ENCODE measurements at places on chromosomes 12 and 14.
A peak's percentile ranks its signal among the peaks of the same experiment; 100 is the strongest.

DNA sequence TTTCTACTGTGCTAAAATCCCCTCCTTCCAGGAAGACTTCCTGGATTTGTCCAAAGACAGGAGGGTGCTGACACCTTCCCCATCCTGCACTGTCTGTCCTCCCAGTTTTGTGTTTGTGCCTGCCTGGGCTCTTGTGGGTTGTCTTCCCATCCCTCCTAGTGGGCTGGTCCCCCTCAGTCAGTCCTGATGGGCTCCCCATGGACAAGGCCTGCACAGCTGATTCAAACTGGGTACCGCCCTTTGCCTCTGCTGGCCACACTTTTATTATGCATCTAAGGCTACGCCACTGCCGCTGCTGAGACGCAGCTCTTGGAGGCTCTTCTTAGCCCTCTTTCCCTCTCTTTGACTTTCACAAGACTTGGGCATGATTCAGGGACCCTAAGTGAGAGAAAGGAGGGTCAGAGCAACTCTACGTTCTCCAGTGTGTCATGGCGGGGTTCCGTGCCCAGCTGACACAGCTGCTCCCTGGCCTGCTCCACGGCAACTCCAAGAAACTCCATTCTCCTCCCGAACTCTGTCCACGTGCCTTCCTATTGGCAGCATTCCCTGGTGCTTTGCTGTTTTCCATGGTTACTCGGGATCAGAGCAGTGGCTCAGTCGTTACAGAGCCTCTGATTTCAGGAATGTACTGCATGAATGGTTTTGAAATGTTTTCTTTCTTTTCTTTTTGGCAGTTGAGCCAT lies 3.8 kb upstream of the KRT85 start:
- DNase-seq, result peak; percentile 30

- no peak for DNase-seq
Observed at GRCh38 chr14:73386342-73386741, 72.0 kb downstream of the NUMB start.

DNA sequence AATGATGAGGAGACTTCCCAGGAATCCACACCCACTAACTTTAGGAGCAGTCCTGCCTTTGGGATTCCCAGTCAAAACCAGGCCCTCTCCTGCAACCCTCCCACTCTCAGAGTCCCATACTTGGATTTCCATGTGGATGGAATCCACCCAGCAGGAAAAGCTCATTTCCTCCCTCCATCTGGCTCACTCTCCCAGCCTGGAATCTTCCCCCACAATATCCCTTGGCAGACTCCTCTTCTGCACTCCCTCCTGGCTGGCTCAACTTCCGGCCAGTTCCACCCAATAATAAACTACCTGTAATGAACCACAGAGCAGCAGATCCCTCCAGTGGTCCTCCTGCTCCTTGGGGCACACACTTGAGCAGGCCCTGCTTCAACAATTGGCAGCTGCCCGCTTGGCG lies 102.8 kb upstream of the EGLN3 start:
- DNase-seq, result no peak

GRCh38 chr14:93011141-93011529 lies 88.2 kb downstream of the CHGA start:
- no peak for DNase-seq

- DNase-seq, result no peak
Observed at GRCh38 chr14:37147310-37147880, 25.0 kb downstream of the SLC25A21 start.

GRCh38 chr12:608921-609320 lies 54.3 kb downstream of the NINJ2 start:
- no peak for DNase-seq

GRCh38 chr14:68822926-68823325 lies 30.1 kb upstream of the ZFP36L1 start:
- peak; percentile 2 for DNase-seq

GRCh38 chr14:97851428-97851995 lies 1054.3 kb downstream of the VRK1 start:
- DNase-seq, result no peak

- DNase-seq, result no peak
Observed at GRCh38 chr14:97706819-97707218, 909.6 kb downstream of the VRK1 start.

DNA sequence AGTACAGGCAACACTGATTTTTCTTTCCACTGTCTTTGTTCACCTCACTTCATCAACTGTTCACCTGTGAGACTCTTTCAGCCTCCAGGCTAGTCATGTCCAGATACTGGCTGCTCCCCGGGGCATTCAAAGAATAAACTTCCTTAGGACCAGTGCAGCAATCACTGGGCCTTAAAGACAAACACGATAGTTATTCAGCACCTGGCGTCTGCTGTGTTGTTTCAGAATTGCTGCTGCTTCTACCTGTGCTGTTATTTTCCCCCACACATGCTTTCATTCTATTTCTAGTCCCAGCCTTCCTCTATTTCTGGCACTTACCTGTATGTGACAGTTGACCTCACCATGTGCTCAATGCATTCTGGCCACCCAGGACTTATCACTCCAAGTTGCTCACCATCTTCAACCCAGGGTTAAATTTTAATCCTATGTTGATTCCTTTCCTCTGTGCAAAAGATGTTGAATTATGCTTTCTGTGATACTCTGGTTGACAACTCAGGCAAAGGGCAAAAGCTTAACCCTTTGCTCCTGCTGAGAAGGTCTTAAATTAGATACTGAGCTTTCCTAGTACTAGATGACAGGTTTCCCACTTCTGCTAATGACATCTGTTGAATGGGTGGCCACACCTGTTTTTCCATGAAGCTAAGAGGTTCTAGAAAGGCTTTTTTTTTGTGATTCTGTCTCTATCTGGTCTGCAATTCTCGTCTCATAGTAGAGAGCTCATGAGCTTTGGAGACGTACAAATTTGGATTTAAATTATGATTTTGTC lies 41.4 kb downstream of the PTPRQ start:
- DNase-seq, result peak; percentile 7

DNA sequence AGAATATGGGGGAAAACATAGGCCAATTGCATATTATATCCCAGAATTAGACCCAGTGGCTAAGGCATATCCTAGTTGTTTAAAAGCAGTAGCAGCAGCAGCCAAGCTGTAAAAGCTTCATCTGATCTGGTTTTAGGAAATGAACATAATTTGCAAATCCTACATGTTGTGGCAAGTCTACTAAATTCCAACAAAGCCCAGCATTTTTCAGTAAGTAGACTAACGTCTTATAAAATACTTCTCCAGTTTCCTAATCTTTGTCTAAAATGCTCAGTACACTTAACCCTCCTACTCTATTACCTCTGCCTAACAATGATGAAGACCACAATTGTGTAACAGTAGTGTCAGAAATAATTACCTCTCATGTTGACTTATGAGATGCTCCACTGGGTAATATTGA lies 70.9 kb upstream of the RERGL start:
- no peak for DNase-seq

DNA sequence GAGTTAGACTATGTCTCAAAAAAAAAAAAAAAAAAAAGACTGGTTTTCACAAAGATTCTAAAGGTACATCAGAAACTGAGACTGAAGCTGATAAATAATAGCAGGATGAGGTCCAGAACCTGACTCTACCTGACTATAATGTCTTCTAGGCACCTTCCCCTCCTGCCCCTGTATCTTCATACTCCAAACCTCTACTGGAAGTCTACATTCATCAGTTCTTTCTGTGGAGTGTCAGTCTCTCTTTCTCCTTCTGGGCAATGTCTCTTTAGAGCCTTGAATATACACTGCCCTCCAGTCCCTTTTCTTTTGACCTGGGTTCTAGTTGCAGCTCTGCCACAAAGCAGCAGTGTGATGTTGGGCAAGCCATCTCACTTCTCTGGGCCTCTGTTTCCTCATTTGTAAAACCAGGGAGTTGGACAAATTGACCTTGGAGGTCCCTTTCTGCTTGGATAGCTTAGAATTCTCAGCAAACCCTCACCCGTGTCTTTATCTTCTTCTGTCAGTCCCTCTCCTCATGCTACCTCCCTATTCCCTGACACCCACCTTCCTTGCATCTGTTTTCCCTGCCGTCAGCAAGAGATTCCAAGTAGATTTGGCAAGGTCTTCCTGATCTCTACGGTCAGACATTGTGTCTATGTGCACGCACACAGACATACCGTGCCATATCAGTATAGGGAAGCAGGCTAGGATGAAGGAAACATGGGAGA lies 4.3 kb downstream of the NFE2 start:
- DNase-seq, result no peak

- no peak for DNase-seq
Observed at GRCh38 chr12:31915446-31915845, 43.8 kb upstream of the RESF1 start.

GRCh38 chr14:23665302-23666016 lies 29.3 kb downstream of the DHRS2 start:
- DNase-seq, result no peak

GRCh38 chr14:75150150-75150549 lies 23.3 kb upstream of the NEK9 start:
- no peak for DNase-seq

GRCh38 chr12:124551268-124552144 lies 15.9 kb downstream of the NCOR2 start:
- peak; percentile 62 for DNase-seq

GRCh38 chr12:128318946-128319345 lies 52.0 kb downstream of the TMEM132C start:
- DNase-seq, result no peak

DNA sequence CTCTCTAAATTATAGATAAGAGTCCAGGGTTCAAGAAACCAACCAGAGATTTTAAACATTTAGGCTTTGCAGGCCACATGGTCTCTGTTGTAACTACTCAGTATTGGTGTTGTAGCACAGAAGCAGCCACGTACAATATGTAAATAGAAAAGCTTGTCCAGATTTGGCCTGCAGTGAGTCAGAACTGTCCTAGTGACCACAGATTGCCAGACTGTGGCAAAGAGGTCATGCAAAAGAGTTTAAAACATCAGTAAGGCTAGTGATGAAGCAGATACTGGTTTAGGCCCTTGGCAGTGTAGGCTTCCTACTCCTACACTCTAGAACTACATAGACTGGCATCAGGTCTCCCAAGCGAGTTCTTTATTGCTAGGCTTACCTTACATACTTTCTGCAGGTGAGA lies 117.6 kb upstream of the GARIN6 start:
- DNase-seq, result no peak

- DNase-seq, result no peak
Observed at GRCh38 chr12:131085125-131085815, 131.6 kb downstream of the ADGRD1 start.

GRCh38 chr14:92759679-92760523 lies 11.5 kb upstream of the LGMN start:
- no peak for DNase-seq

DNA sequence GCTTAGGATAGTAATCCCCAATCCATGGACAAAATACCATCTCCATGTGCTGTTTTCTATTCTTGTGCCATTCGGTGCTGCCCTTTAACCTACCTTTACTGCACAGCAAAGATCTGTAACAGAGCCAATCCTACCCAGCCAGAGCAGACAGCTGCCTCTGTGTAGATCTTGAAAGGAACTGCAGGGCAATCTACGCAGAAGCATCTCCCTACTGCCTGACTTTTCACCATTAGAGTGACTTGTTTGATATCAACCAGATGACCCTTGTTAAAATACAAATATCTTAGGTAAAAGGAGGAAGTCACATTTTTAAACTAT lies 33.9 kb upstream of the PPM1A start:
- no peak for DNase-seq

GRCh38 chr14:85415015-85415712 lies 114.8 kb upstream of the FLRT2 start:
- peak; percentile 65 for DNase-seq

DNA sequence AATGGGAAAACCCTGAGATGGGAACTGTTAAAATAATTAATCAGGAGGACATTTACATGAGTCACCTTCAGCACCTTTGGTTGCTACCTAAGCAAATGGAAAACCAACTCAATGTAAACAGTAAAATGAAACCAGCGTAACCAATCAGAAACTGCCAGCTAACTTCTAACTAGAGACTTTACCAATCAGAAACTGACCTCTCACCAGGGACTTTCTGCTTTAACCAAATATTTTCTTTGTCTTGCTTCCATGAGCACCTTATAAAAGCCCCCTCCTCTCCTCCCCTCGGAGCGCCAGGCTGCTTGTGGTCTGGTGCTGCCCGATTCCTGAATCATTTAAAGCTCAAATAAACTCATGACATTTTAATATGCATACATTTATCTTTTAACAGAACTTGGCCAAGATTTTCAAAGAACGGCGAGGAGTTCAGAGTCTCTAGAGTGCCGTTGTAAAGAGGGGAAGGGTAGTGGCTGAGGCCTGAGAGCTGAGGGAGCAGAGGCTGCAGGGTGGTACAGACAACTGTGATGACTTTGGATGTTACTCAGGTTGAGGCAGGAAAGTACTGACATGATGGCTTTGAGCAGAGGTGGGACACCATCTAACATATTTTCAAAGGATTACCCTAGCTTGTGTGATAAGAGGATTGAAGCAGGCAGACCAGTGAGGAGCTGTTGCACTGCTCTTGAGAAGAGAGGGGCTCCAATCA lies 183.6 kb downstream of the CRADD start:
- DNase-seq, result no peak

DNA sequence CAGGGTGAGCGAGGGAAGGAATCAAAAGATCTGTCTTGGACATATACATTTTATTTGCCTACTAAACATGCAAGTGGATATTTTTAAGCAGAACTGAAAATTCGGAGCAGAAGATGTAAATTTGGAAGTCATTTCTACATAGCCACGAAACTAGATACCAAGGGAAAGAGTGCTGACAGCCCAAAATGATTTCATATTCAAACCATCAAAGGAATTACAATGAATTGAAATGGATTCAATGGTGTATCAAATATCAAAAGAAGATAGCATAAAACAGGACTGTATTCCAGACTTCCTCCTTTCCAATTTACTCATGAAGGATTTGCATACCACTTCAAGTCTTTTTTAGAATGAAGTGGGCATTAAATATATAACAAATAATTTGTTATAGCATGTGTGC lies 313.5 kb upstream of the KITLG start:
- DNase-seq, result no peak

DNA sequence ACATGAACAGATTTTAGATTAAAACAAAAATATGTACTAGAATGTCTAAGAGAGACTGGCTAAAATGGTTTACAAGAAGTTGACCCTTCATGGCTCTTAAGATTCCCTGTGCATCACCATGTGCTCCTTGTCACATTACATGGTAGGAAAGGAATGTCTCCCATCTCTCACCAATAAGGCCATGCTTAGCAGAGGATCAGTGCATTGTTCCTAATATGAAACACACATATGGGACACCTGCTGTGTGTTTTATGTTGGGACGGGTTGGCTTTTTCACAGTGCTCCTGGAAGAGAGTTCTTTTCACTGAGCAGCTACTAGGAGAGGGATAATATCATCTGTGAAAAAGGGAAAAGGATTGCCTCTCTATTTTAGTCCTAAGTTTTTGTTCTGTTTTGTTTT lies 9.6 kb downstream of the PFKM start:
- DNase-seq, result no peak

DNA sequence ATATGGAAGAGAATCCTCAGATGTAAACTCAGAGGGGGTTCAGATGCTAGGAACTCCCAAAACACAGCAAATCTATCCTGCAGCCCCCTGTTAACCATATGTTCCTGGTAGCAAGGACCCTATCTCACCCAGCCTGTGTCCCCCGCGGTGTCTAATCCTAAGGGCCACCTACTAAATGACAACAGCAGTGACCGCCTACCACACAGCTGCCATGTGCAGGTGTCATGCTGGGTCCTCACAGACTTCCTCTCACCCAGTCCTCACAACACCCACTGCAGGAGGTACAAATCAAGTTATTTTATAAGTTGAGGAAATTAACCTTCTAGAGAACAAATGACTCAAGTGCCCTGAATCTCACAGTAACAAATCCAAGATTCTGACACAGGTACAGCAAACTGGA lies 73.9 kb downstream of the ITPK1 start:
- DNase-seq, result no peak
